Heart right ventricle (tissue), 16 donors: ENCODE measurements at places on chromosomes 4 and X.

DNA sequence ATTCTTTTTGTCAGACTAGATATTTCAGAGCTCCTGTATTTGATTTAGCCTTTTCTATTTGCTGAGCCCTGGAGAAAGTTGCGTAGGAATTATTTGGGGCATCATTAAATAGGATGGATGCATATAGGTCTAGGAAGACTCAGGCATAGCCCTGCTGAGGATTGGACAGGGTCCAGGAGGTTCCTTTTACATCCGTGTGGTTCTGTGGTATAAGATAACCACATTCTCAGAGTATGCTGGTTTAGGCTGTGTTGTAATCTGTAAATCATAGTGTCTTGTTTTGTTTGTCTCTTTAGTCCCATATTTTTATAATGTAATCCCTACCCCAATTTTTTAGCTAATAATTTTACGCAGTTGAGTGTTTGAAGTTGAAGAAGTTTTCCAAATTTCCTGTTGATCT lies 513.7 kb downstream of the RPA4 start:
- no peak for DNase-seq

- peak; percentile 48 for DNase-seq
Measured at GRCh38 chr4:2537011-2537830, 774 bp downstream of the FAM193A start.

GRCh38 chrX:22122510-22122909 lies 90.4 kb downstream of the PHEX start:
- no peak for DNase-seq

DNA sequence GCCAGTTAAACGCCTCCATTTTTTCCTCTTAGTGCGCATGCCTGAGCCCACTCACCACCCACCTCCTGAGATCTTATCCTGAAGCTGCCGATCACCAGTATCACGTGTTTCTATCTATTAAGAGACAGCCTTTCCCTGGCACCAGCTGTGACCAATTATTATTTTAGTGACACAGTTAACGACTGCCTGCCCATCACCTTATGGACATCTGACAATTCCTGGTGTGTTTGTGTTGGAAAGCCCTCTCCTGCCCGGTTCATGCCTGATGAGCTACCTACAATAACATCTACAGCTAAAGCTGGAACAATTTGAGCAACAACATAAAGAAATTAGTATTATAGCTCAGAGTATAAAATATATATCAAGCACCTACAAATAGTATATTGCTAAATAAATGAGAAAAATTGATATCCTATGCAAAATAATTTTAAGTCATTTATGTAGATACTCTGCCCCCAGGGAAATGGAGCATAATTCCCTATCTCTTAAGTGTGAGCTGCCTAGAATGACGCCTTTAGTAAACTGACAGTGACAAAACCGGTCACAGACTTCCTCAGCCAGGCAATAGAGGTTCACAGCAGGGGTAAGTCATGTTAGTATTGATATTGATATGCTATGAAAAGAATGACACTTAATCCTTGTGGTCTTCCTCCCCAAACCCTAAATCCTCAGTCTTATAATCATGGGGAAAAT lies 862.2 kb downstream of the TRAM1L1 start:
- DNase-seq, result no peak

DNA sequence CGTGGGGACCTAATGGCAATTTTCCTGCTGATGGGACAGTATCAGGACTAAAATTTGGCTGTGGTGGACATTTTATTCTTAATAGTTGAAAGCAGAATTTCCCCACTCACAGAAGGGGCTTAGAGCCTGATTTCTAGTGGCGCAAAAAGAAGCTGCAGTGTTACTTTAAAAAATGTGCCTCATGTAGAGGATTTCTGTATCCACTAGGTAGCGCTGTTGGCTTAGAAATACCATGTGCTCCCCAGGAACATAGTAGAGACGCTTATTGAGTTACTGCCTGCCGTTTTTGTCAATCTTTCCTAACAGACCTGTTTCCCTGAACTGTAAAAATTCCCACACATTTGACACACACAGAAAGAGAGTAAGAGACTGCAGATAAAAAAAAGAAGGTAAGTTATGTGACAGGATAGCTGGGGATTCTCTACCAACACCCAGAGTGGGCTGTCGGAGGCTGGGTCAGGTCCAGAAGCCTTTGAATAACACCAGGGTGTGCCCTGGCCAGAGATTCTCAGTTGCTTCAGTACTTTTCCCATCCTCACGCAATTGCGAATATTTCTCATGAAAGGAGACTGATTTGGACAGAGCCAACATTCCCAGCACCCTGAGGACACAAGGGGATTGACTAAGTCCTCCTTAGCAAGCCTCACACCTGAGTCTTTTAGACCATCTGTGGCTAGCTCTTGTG lies 88.4 kb downstream of the ZXDA start:
- DNase-seq, result no peak

GRCh38 chr4:38664706-38665401 lies 855 bp downstream of the KLF3 start:
- DNase-seq, result peak; percentile 64

- DNase-seq, result no peak
Measured at GRCh38 chr4:24968992-24969391, 56.1 kb upstream of the CCDC149 start.

- DNase-seq, result no peak
Measured at GRCh38 chr4:163194593-163194992, 27.9 kb upstream of the NAF1 start.

- DNase-seq, result no peak
Measured at GRCh38 chrX:8981723-8982122, 52.2 kb downstream of the FAM9B start.

- no peak for DNase-seq
Measured at GRCh38 chr4:21678711-21679110, 269.9 kb downstream of the KCNIP4 start.

DNA sequence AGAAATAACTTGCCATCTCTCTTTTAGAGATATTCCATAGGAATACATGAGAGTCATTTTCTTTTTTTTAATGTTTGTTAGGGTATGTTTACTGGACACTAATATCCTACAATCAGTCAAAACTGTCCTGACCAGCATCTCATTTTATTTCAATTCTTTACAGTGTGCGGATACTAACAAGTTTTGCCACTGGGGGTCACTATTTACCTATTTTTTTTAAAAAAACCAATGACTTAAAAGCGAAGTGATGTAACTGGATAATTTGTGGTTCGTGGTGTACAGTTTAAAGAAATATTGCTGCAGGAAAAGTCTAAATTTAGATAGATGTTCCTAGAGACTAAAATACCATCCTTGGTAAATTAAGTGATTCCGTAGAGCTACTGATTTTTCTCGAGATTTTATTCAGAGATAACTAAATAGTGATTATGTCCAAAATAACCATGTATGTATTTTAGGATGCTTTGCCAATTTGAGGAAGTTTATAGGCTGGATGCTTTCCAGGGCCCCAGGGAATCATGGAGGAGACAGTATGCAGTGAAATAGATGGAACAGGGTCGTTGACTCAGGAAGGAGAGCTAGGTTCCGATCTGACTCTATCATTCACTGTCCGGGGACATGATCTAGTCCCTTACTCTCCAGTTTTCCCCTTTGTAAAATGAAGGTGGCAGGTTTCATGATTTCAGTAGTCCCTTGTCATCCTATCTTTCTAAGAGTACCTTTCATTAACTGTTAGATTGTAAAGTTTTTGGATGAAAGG lies 34.0 kb upstream of the GNPDA2 start:
- DNase-seq, result no peak

GRCh38 chr4:165508372-165509120 lies 129.7 kb downstream of the CPE start:
- DNase-seq, result no peak

GRCh38 chrX:19799319-19800182 lies 87.8 kb downstream of the SH3KBP1 start:
- DNase-seq, result no peak

- DNase-seq, result no peak
Measured at GRCh38 chr4:22551550-22551949, 35.7 kb upstream of the ADGRA3 start.

DNA sequence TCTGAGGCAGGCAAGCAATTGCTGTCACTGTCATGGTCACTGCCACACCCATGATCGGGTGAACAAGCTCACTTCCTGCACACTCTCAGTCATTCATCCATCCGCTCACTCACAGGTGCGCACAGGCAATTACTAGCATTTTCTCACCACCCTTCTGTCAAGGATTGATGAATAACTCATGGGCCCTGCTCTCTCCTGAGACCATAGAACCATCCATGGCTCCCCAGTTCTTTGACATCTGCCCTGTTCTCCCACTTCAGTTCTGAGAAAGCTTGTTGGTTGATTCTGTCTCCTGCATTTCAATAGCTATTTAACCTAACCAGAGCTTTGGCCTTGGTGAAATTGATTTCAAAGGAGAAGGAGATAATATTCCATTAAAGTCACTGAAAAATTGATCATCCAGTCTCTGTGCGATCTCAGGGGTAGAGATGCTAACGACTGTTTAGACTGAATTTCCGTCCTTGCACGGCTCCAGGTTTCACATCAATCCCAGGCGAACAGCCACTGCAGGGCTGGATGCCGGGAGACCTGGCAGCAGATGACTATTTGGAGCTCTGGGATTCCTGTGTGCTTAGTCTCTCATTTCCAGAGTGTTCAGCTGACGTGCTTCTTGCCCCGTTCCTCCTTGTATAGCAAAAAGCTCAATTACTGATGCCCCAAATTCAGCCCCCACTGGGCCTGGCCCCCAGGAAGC lies 36.9 kb upstream of the ADRA2C start:
- no peak for DNase-seq

- DNase-seq, result no peak
Measured at GRCh38 chr4:24774452-24774851, 20.9 kb upstream of the SOD3 start.

DNA sequence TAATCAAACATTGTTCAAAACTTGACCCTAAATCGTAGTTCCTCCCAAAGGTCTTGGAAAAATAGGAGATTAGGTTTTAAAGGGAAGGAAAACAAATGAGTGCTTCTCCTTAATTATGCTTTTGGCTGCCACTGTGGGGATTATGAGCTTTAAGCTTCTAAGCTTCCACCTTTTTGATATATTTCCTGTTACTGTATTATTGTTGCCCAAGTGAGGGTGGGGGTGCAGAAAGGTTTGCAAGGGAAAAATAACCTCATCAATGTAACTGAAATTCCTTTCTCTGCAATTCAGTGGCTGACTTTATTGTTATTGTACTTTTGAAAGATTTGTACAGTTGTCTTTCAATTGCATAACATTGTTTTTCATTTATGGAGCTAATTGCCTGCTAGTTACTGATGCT lies 285.1 kb downstream of the FRMPD4 start:
- DNase-seq, result no peak

GRCh38 chrX:71489540-71489939 lies 43.4 kb upstream of the OGT start:
- DNase-seq, result no peak

DNA sequence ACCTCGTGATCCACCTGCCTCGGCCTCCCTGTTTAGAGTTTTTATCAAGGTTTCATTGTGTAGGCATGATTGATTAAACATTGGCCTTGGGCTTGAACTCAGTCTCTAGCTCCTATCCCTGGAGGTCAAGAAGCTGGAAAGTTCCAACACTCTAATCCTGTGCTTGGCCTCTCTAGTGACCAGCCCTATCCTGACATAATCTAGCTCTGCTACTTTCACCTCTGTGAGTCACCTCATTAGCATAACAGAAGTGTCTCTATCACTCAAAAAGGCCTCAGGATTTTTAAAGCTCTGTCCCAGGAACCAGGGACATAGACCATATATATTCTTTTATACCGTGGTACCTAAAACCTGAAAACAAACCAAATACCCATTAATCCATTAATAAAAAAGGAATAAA lies 377.5 kb downstream of the CENPC start:
- no peak for DNase-seq

GRCh38 chrX:47194194-47194787 lies 662 bp downstream of the UBA1 start:
- no peak for DNase-seq

- no peak for DNase-seq
Measured at GRCh38 chr4:152485726-152486276, 50.1 kb downstream of the FBXW7 start.

DNA sequence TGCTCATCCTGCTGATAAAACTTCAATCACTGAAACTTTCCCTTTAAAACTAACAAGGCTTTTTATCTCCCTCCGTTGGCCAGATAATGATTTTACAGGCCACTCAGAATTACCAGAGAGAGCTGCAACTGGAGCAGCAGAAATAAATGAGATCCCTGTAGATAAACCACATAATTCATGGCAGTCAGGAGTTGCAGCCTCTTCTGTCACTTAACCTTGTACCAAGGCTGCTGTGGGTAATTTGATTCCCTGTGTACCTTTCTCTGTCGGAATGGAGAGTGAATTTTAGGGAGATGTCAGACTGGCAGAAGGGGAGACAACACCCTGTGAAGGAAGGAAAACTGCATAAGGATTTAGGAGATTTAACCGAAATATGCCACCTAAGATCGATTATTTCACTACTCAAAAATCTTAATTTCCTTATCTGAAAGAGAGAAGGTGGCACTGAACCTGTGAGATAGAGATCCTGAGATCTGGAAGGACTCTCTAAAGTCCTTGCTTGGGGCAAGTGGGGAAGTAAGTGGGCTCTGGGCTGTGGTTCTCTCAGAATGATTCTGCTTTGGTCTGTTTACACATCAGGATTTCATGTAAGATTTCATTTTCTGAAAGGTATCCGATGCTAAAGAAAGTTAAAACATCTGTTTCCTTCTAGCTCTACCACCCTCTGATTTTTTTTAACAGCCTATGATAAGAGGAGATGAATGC lies 14.3 kb upstream of the TSPAN5 start:
- no peak for DNase-seq
